ENCODE measurements at places on chromosomes 12 and 14. TPM values are rescaled to one million over a fixed set of nuclear protein-coding genes. Genes with fewer than 3 reads are reported as not detected.

- DNase-seq, result no peak
Measured at GRCh38 chr12:106112145-106112821, 26.5 kb downstream of the NUAK1 start.

GRCh38 chr12:76384560-76384959 is 36.3 kb upstream of the BBS10 start:
- no peak for DNase-seq

- DNase-seq, result no peak
Measured at GRCh38 chr14:95686935-95687334, 709 bp downstream of the TCL1B start.

GRCh38 chr12:55736780-55737580 is 5.9 kb upstream of the GDF11 start:
- peak; percentile 96 for DNase-seq

- DNase-seq, result no peak
Measured at GRCh38 chr12:76284816-76285750, 63.1 kb downstream of the BBS10 start.

- no peak for DNase-seq
Measured at GRCh38 chr12:13156277-13156676, 40.2 kb upstream of the EMP1 start.

GRCh38 chr12:92079054-92079385 is 66.6 kb downstream of the BTG1 start:
- no peak for DNase-seq

GRCh38 chr14:60195179-60195810 is 30.1 kb upstream of the DHRS7 start:
- DNase-seq, result no peak

DNA sequence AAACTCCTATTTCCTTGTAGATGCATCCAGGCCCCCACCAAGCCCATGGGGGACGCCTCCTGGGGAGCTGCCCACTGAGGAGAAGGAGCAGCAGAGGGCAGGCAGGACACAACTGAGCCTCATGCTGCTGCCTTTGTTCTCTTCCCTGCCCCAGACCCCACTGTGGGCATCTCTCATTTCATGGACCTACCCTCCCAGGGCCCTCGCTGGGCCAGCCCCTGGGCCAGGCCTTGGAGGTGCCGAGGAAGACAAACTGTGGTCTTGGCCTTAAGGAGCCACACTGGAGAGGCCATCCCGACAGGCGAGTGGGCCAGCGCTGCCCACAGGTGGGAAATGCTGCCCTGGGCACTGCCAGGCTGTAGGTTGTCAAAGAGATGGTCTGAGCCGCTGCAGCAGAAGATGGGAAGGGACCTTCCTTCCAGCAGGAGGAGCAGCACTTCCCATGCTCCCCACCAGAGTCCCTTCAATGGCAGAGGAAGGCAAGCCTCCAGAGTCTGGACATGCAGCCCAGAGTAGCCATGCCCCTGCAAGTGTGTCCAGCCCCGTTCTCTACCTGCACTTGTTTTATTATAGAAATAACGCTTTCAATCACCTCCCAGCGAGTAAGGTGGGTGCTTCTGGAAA is 147.4 kb downstream of the BCL11B start:
- no peak for DNase-seq

GRCh38 chr12:52506858-52507715 is 13.1 kb downstream of the KRT5 start:
- no peak for DNase-seq

GRCh38 chr12:55142669-55143565 is 16.7 kb downstream of the OR9K2 start:
- DNase-seq, result peak; percentile 43

DNA sequence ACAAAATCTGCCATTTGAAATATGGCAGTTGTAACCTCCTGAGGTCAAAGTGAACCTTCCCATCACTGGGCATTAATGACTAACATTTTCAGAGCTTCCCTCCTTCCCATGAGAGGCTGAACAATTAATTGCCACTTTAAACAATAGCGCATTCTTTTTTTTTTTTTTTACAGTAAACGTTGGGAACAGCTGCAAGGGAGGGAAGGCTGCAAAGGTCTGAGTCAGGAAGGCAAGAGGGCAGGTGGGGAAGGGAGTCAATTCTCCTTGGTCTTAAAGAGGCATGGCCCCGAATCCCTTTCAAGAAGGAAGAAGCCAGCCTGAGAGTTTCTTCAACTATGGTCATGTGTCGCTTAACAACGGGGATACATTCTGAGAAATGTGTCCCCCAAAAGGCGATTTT is 41.0 kb upstream of the PLEKHG3 start:
- DNase-seq, result no peak

GRCh38 chr12:19904819-19905218 is 463.5 kb upstream of the PDE3A start:
- no peak for DNase-seq

DNA sequence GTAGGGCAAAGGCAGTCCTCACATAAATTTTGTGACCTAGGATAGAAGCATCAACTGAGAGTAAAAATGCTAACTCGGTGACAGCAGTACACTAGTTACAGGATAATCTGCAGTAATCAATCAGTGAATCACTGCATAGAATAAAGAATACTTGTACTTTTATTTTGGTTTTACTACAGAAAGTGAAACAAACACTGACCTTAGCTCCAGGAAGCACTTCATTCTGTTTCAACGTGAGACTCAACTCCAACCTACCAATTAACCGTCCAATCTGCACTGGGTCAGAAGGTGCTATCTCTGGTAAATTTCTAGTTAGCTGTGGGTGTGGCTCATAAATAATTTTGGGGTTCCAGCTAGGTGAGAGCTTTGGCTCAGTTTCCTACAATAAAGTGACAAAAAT is 21.8 kb downstream of the ATG2B start:
- no peak for DNase-seq

GRCh38 chr12:71169286-71169685 is 11.5 kb upstream of the TSPAN8 start:
- DNase-seq, result no peak

GRCh38 chr14:95233702-95234241 is 76.4 kb upstream of the DICER1 start:
- DNase-seq, result no peak

- no peak for DNase-seq
Measured at GRCh38 chr14:88333036-88333435, 10.0 kb upstream of the KCNK10 start.

- peak; percentile 66 for DNase-seq
Measured at GRCh38 chr12:116735951-116736599, 1.8 kb downstream of the SPRING1 start.

DNA sequence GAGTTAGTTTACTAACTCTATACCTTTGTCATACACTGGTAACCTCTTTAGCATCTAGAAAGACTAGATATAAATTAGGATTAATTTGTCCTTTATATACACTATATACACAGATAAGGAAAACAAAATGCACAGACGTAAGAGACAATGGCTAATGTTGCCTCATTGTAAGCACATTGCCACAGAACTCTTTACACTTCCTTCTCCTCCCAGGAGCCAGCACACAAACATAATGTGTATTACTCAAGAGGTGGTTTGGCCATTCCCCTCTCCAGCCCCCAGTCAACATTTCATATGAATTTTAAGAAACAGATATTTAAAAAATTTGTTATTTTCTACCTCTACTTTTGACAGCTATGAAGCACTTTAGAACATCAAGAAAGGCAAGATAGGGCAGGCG is 131.4 kb upstream of the OR4E1 start:
- no peak for DNase-seq

DNA sequence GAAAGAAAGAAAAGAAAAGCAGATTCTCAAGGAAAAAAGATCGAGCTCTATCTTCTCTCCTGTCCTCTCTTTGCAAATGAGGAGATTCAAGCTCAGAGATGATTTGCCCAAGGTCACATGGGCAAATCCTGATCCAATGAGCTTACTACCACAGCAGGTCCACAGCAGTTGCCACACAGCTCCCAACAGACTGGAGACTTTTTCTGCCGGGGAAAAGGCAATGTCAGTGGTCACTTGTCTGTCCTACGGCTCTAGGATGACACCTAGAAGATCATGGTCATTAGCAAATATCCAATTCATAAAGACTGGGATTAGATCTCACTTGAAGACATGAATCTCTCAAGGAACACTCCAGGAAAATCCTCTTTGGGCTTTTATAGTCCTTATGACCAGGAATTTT is 58.8 kb downstream of the TTC7B start:
- DNase-seq, result no peak

- peak; percentile 80 for DNase-seq
Measured at GRCh38 chr12:105083551-105084105, 630 bp downstream of the ALDH1L2 start.

GRCh38 chr14:38209572-38210557 is 2.2 kb downstream of the SSTR1 start:
- DNase-seq, result no peak

DNA sequence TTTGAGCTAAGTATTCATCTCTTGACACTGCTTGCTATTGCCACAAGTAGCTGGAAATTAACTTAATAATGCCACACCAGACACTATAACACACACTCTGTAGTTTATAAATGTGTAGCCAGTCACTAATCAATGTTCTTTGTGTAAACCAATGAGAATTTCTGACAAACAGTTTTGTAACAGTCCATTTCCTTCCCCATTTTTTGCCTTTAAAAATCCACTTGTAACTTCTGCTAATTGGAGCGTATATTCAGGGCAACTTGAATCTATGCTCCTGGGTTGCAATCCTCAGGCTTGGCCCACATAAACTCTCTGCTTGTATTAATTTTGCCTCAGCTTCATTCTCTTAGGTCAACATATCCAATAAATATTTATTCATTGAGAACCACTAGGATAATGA is 125.0 kb upstream of the DHRS4 start:
- no peak for DNase-seq

DNA sequence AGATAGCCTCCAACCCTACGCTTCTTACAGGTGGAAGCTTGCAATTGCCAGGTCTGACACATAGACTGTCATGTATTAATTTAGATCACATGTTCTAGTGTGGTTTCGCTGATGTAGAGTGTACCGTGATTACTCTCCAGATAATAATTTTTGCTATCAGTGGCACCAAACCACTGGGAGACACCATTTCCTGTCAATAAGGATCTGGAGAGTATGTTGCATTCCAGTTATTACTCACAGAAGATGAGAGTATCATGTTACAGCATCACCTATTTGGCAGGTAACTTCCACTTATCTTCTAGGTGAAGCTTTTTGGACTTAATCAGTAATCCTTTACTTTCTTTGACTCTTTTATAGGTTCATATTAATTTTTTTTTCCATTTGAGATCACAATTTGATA is 147.2 kb downstream of the HELB start:
- DNase-seq, result peak; percentile 55

DNA sequence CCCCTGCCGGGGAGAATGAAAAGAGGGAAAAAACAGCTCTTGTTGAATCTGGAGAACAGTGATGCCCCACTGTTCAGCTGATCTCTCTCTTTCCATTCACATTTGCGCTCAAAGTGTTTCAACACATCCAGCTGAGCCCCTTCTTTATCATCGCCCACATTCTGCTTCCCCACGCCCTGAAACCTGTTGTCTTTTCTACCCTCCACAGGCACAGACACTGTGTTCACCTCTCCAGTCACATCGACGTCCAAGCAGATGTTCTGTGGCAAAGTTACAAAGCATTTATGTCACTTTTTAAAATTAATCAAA is 338.7 kb downstream of the EGLN3 start:
- DNase-seq, result no peak

- DNase-seq, result peak; percentile 87
Measured at GRCh38 chr14:54652188-54652587, 85.3 kb downstream of the SAMD4A start.

GRCh38 chr12:82645414-82645813 is 41.3 kb upstream of the TMTC2 start:
- DNase-seq, result no peak

DNA sequence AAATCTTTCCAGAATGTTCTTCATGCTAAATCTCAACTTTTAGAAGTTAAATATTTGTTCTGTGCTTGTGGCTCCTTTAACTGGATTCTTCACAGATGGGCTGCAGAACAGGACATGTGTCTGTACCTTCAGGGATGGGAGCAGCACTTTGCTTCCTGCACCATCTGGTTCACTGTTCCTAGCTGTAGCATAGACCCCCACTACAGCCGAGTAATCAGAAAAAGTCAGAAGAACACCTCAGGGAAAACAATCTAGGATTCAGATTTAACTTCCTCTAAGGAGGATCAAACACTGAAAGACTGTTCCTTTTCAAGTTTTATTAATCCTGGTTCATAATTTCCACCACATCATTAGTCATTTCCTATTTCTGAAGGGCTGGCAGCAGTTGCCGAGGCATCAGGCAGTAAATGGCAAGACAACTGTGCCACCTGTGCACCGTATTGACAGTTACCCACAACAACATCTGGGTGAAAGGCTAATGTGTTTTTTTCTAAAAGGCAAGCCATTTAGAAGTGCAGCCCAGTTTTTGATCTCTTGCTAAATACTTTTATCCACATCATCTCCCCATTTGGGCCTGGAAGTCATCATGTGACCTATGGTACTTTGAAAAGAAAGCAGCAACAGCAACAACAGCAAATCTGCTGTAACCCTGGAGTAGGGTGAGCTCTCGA is 212.8 kb upstream of the BMP4 start:
- no peak for DNase-seq

GRCh38 chr14:105494606-105494929 is 3.5 kb downstream of the TEDC1 start:
- DNase-seq, result peak; percentile 85

Gene DHRS2
- total RNA-seq, result 0.29 TPM

Gene RESF1
- total RNA-seq, result 23.6 TPM

Gene CRIP1
- 5.0 TPM for total RNA-seq

Gene SUPT16H
- total RNA-seq, result 71.3 TPM

Gene GPRC5D
- total RNA-seq, result not detected

Gene GZMH
- not detected for total RNA-seq

Gene FAM186B
- total RNA-seq, result 0.72 TPM

Gene NEUROD4
- not detected for total RNA-seq

Gene LTBP2
- total RNA-seq, result 493 TPM

Gene SRRM4
- not detected for total RNA-seq

Gene VRTN
- total RNA-seq, result not detected

Gene CEBPE
- total RNA-seq, result not detected

Gene MTERF2
- 3.8 TPM for total RNA-seq

Measured in osteoblast (primary cell).